AG04449 (cell line): ENCODE measurements at places on chromosomes 11 and 22.

DNA sequence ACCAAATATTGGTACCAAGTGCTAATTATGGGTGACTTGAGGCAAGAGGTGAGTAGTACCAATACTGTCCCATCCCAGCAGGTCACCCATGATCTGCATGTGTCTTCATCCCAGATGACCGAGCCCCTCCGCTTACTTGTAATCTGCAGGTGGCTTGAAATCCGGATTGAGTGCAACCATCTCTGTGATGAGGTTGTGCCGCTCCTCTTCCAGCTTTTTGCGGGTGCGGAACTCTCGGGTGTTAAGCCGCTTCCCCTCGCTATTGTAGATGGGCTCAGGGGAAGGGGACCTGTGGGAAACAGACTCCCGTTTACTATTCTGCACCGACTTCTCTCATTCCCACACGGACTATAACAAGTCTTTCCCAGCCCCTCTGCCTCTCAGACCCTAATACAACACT is 8.2 kb downstream of the SF1 start:
- DNase-seq = no peak

DNA sequence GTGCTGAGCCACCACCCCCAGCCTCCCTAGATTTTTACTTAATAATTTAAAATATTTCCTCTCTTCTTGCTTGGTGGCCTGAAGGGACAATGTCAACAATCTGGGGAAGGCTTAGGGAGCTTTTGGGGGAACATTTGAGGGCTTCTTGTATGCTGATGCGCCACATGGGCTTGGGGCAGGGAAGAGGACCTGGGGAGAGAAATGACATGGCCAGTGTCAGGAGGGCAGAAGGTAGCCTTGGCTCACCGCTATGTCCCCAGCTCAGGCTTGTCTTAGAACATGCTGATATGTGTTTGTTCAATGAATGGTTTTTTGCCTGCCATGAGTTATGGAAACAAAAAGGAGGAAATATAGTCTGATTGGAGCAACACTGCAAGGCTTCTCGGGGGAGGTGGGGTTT is 51.6 kb downstream of the ST14 start:
- no peak for DNase-seq

DNA sequence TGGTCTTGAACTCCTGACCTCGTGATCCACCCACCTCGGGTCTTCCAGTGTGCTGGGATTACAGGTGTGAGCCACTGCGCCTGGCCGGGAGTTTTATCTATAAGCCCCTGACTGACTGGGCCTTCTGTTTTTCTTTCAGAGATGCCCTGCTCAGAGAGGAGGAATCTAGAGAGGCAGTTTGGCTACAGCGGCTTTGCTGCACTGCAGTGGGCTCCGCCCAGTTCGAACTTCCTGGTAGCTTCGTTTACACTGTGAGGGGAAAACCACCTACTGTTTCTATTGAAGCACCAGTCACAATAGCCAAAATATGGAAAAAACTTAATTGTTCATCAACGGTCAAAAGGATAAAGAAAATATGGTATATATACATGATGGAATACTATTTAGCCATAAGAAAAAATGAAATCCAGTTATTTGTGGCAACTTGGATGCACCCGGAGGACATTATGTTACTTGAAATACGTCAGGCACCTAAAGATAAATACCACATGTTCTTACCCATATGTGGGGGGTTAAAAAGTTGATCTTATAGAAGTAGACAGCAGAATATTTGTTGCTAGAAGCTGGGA is 31.9 kb upstream of the FAM181B start:
- no peak for DNase-seq

DNA sequence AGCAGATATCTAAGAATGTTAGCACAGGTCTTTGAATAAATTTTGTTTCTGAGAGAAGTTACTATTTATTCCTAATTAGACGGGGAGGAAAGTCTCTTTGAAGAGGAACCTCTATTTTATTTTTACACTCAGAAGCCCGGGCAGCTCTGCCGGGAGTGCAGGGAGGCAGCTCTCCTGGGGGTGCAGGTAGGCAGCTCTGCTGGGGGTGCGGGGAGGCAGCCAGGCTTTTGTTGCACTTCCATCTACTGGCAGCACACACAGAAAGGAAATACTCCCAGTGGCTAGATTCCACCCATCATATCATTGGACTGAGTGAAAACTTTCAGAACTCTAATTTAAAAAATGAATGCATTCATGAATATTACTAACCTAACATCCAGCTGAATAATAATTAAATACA is 24.6 kb downstream of the OR10A6 start:
- DNase-seq = no peak

DNA sequence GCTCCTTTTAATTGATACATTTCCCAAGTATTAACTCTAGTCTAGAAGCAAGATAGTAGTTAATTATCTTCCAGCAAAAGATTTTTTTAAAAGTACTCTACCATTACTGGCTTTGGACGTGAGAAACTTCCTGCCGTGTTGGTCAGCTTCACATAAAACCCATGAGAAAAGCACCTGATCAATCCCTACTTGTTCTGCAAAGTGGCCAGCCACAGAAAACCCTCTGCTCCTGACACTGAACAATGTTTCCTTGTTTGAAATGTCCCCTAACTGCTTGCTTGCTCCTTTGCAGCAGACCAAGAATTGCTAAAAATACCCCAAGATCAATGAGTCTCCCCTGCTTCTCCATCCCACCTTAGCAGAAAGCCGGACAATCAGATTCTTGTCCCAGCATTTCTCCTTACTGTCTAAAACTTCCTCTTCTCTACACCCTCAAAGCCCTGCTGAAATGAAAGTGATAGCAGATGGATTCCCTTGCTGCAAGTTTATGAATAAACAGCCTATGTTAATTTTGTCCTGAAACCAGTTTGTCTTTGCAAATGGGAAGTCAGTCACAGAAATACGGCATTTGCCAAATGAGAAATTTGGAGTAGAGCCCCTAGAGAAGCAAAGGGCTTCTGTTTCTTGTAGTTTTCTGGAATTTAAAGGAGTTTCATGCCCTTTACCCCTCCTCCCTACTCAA is 207.1 kb upstream of the ARHGAP20 start:
- DNase-seq = no peak

DNA sequence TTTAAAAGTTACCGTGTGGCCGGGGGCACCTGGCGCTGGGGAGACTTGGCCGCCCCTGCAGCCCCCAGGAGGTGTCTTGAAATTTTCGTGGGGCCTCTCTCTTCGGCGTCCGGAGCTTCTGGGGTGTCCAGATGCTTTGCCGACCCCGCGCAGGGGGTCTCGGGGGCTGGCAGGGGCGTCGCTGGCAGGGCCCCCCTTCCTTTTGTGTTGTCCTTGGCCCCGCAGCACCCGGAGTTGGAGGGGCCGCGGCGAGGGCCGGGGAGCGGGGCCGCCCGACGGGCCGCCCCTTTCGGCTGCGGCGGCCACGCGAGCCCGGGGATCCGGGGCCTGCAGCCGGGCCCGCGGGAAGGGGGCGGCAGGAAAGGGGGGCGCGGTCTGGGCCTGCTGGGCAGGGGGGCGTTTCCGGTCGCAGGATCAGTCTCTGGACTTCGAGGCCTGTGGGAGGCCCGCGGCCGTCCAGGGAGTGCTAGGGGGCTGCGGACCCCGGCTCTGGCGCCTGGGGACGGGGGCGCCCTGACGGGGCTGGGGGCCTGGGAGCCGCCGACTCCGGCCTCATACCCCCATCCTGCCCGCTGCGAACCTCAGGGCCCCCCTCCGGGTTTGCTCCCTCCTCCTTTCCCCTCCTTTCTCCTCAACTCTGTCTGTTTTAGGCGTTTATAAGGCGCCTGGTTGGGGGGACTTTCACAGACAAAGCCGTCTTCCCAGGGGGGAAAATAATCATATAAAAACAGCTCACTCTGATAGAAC is 869 bp downstream of the ZC3H7B start:
- DNase-seq = no peak

DNA sequence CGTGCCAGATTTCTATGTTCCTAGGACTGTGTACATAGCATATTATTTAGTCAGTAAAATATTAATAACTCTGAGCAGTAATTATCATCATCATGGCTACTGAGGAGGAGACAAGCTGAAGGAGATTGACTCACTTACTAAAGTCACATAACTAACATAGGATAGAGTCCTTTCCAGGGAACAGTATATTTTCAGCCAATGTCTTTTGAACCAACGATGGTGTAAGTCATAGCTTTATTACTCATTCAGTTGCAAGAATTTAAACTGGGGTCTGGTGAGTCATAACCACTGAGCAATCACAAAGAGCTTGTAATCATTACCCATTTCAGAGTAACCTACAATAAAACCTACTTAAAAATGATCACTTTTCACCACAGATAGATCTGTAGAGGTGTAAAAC is 1564.8 kb upstream of the TENM4 start:
- peak; percentile 21 for DNase-seq

DNA sequence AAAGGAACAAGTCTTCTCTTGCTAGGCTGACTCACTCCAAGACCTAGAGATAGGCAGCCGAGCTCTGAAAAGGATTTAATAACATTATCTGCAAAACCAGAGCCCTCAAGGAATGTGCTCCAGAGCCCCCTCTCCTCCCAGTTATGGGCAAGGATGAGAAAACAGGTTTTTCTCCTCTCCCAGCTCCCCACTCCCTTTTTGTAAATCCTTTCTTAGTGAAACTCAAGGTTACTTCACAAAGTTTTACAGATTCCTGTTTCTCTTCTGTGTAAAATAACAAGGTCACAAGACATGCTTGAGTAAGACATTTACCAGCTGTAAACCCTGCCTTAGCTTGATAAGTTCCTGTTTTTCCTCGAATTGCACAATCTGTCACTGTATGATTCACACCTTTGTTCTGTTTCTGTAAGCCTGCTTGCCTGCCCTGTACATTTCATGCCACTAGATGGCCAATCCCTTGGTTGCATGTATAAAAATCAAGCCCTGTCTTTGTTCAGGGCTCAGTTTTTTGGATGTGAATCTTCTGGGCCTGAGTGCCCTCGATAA is 489.4 kb downstream of the KCNA4 start:
- DNase-seq = peak; percentile 21

DNA sequence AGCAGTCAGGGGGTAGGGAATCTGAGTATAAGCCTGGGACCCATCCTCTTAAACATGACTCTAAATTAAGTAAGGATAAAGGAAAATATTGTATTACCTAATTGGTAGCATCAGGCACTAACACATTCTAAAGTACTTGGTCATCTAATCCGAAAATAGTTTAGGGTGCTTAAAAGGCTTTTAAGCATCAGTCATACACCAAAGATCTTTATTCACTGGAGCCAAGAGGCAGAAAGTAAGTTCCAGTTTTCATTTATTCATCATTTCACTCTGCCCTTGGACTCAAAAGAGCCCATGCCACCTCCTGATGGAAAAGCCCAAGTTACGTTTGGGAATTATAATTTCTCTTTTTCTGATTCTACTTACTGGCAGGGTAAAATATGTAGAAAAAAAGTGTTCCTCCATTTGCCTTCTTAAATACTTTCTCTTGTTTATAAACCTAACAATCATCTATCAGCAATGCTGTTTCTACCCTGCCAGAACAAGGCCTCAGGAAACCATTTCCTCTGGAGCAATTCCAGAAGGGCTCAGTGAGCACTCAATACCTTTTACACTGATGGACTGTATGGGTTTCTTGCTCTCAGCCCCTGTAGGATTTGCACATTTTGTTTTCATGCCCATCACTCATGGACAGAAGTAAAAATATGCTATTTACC is 120.1 kb upstream of the SLC5A12 start:
- DNase-seq = peak; percentile 73

DNA sequence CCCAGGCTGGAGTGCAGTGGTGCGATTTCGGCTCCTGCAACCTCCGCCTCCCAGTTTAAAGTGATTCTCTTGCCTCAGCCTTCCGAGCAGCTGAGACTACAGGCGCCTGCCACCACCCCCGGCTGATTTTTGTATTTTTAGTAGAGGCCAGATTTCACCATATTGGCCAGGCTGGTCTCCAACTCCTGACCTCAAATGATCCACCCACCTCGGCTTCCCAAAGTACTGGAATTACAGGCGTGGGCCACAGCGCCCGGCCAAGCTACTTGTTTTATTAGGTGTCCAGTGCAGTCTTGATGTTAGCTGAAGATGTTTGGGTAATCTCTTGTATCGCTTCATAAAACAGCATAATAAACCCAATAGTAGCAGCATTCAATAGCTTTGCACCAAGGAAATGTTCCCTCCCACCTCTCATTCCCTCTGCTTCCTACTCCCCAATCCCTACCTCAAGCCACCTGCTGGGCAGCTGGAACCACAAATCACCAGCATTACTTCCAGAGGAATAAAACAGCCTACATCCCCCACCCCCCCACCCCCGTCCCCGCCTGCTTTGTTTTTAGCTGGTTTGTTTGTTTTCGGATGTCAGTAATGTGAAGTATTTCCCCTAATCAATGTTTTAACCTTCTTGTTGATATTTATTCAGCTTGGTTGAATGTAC is 11.0 kb upstream of the GRIK4 start:
- DNase-seq = no peak

DNA sequence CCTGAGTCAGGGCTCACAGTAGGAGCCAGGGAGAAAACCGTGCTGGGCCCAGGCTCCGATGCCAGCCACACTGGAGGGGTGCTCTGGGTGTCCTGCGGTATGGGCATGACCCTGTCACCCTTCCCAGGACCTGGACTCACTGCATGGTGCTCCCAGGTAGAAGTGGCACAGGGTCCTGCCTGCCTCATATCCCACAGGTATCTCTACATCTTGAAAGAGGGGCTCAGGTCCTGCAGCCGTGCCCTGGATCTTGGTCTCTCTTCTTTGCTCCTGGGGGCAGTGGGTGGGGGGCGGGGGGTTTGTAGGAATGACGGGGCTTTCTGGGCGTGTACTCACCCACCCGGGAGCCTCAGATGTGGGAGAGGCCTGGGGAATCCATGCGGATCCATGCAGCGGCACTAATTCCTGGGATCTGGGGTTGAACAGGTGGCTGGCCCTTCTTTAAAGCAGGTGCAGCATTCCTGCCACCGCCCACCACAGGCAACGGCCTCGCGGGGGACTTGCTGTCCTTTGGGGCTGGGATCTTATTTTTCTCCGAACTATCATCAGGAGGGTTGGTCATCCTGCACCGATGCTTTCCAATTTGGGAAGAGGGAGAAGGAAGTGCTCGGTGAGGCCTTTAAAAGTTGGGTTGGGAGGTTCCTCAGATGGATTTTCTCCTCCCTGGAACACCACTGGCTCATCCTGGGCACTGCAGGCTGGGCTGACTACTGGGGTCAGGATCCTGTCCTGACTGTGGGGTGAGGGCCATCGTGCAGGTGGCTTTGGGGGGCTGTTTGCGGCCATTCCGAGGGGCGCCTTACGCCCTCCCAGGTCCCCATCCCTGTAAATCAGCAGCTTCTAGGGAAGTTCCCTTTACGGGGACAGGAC is 886.4 kb downstream of the BRD1 start:
- DNase-seq = no peak

DNA sequence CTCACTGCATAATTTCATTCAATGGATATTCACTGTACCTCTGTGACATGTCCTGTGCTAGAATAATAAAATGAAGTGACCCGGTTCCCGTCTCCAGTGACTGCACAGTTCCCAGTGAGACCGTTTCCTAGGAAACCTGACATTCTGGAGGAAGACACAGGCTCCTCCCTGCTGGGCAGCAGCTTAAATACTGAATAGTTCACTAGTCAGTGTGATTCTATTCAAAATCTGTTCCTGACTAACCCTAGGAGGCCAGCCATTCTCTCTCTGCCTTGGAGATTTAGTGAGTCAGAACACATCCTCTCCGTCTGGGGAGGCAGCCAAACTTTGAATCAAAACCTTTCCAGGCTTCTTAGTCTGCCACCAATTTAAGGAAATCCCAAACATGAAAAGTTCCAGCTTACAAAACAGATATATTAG is 11.3 kb downstream of the TRIM66 start:
- peak; percentile 91 for DNase-seq

GRCh38 chr11:114379394-114380069 is 20.8 kb downstream of the C11orf71 start:
- no peak for DNase-seq
